Stimulated activated CD8-positive, alpha-beta memory T cell treated with anti-CD3 and anti-CD28 coated beads, Interleukin-2, amount 100 ng/mL, for 1 hour (primary cell): ENCODE measurements at places on chromosomes 1 and 21.

DNA sequence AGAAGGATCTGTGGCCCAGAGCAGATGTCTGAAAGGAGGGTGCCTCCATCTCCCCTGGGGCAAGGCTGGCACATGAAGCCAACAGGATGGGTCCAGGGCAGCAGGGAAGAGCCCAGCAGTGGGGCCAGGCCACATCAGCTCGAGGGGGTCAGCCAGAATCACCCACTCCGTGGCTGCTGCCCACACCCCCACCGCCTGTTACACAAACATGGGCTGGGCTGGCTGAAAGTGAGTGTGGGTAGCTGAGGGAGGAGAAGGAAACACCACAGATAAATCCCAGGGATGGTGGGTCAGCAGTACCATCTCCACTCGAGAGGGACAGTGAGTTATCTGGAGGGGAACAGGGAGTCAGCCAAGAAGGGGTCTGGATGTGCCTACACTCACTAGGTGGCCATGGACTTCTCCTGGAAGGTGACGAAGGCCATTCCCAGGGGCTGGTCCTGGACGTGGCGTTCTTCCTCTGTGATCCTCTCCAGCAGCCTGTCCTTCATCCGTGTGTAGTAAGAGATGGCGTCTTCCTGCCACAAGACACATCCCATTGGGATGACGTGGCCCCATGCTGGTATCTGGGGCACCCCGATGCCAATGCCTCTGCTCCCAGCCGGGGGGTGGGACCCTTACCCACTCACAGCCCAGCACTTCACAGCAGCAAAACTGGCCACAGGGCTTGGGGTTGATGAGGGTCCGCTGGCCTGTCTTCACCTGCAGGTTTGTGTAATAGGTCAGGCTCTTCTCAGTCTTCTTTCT is 20.2 kb downstream of the TMEM63A start:
- DNase-seq: no peak

- DNase-seq: no peak
Measured at GRCh38 chr1:31588751-31589515, 12.6 kb downstream of the TINAGL1 start.

DNA sequence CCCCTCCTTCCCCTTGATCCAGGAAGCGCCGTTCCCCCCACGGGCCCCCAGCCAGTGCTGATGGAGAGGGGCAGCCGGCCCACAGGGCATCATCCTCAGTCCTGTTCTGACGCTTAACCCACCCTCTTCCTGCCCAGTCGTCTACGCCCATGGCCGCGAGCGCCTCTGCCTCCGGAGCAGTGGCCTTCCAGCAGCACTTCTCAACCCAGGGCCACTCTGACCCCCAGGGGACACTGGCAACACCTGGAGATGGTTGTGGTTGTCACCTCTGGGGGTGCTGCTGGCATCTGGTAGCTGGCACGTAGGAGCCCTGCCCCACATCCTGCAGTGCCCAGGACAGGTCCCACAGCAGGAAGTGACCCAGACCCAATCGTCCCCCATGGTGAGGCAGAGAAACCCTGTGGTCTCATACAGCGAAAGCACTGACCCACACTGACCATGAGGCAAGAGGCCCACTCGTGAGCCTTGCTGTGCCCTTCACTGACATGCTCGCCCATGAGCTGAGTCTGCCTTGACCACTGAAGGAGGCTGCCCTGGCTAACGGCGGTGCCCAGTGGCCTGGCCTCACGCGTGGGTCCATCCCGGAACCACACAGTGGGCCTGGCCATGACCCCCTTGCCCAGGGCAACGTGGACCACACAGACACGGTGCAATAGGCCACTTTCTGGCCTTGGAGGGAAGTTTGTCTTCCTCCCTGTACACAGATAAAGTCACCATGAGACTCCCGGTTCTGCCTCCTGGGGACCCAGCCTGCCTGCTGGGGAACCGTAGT is 96.8 kb upstream of the ARHGEF16 start:
- DNase-seq: no peak

GRCh38 chr21:14241297-14241696 is 25.3 kb downstream of the RBM11 start:
- DNase-seq: no peak

DNA sequence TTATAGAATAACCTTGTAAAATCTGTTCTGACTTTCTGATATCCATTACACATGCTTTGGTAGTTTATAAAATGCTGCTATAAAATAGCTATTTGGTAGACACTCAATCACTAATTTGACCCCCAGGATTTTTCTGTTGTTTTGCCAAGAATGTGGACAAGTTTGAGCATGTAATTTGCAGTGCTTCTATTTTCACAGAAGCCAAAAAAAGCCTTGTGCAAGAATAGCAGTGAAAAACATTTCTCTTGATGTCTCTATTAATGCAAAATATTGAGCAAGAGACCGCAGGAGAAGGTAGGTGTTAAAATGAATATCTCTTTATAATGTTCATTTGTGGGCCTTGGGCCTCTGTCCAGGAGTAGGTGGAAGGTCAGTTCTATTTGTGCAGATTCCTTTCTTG is 22.5 kb downstream of the MAP3K7CL start:
- no peak for DNase-seq

DNA sequence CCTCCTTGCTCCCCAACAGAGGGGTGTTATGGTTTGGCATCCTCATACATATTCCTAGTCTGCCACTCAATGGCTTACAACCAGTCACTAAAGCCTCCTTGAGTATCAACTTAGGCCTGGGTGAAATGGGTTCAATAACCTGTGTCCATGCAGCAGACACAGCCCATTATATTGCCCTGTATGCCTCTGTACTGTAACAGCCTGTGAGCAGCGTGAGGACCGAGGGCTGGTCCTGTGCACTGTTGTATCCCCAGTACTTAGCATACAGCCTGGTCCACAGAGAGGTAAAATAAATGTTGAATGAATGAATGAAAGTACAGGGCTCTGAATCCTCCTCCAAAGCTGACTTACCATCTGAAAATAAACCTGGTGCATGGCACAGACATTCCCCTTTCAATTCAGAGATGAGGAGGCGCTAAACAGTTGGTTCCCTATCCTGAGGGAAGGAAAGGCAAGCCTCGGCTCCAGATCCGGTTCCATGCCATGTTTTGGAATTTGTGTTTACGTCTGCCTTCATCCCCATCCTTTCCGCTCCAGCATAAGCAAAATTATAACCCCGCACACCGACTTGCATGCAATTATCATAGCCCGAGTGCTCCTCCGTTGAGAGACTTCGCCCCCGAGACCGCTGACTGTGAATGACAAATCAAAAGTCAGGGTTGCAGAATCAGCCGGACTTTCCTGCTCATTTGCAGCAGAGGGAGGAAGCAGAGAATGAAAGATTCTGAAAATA is 45.0 kb upstream of the DNAJC6 start:
- no peak for DNase-seq

GRCh38 chr1:9494936-9495758 is 44.1 kb upstream of the SLC25A33 start:
- DNase-seq: peak; percentile 34

- peak; percentile 6 for DNase-seq
Measured at GRCh38 chr1:236868625-236869467, 73.8 kb downstream of the MTR start.

- no peak for DNase-seq
Measured at GRCh38 chr21:33262921-33263320, 3.2 kb upstream of the IL10RB start.

DNA sequence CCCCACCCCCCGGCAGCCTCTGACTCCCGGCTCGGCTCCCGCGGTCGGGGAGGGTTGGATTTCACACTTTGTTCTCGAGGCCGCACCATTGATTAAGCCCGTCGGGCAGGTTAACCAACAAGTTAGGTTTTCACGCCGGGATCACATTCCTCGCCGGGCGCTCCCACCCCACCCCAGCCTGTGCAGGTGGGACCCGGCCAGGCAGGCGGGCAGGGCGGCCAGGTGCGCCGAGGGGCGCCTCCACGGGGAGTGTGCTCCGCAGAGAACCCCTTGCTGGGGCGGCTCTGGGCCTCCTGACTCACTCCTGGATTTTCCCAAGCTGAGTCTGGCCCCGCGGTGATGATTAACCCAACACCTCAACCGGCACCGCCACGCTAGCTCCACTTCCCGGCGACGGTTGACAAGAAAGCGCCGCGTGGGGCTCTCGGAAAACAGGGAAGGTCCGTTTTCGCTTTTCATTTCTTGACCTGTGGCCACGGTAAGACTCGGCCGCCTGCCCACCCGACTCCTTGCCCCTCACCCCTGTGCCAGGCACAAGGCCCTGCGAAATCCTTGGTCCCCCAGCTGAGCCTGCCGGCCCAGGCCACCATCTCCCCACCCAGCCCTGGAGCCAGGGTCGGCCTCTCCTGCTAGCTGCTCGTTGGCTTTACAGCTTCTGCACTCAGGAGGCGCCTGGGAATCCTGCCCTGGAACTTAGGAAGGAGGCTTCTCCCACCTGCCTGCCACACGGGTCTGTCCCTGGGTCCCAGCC is 8.8 kb upstream of the TTLL10 start:
- DNase-seq: no peak

DNA sequence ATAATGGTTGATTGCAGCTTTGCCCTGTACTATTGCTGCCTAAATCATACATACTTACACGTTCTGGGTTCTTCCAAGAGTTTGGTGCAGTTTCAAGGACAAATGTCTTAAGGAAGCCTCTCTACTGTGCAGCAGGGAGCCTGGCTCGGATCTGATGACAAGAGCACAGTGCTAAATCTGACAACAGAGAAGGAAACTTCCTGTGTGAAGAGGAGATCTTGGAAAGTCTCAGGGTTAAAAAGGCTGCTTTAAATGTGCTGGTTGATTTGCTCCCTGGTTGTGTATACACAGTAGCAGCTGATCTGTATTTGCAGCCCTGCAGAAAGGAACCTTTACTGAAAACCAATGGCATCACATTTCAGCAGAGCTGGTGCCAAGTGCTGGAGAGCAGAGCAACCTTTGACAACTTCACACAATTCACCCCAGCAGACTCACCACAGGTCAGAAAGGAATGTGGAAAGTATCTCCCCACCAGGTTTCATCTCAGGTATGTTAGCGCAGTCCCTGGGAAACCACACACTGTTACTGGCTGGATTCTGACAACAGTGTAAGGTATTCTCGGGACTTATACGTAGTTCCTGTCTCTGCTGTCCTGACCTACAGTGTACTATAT is 355.0 kb upstream of the ESRRG start:
- DNase-seq: no peak
